ENCODE measurements at places on chromosomes 1 and 21.

- DNase-seq = no peak
Observed at GRCh38 chr1:230501242-230501641, 75.1 kb upstream of the PGBD5 start.

GRCh38 chr1:170168265-170168664, 22.5 kb downstream of the NTMT2 start:
- no peak for DNase-seq

- no peak for DNase-seq
Observed at GRCh38 chr1:211332830-211333229, 6.2 kb downstream of the TRAF5 start.

- no peak for DNase-seq
Observed at GRCh38 chr1:219858980-219859379, 69.4 kb downstream of the SLC30A10 start.

DNA sequence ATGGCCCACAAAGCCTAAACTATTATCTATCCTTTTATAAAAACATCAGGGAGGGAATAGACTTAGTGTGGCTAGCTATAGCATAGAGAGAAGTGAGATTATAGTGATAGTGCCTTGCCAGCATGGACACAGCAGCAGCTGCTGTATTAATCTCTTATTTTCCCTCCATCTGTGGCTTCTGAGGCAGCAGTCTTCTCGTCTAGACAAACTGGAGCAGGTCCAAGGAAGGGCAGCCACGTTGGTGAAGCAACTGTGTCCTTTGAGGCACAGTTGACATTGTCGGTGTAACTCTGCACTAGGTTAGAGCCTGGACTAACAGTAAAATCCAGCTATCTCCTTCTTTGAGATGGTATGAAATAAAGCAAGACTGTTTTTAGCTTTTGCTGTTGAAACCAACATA, 131.3 kb downstream of the CACHD1 start:
- DNase-seq = no peak

GRCh38 chr1:162861101-162861500, at the start of gene CCDC190:
CCDC190 (minus strand) TSS chr1:162861175; CDS start chr1:162859646, 1,529 bp downstream.
- no peak for DNase-seq

DNA sequence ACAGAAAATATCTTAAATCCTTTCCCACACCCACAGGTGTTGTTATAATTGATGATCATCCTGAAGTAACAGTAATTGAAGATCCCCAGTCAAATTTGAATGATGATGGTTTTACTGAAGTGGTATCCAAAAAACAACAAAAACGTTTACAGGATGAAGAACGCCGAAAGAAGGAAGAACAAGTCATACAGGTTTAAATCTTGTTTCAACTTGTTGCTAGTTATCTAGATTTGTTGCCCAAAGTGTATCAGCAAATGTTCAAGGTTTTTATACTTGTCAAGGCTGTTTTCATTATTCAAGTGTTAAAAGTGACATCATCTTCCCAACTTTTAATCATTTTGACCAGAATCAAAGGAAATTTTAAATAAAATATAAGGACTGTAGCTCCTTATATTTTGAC, 64.7 kb downstream of the PRRC2C start:
- DNase-seq = no peak

GRCh38 chr1:9729523-9729922, 78.0 kb downstream of the PIK3CD start:
- no peak for DNase-seq

DNA sequence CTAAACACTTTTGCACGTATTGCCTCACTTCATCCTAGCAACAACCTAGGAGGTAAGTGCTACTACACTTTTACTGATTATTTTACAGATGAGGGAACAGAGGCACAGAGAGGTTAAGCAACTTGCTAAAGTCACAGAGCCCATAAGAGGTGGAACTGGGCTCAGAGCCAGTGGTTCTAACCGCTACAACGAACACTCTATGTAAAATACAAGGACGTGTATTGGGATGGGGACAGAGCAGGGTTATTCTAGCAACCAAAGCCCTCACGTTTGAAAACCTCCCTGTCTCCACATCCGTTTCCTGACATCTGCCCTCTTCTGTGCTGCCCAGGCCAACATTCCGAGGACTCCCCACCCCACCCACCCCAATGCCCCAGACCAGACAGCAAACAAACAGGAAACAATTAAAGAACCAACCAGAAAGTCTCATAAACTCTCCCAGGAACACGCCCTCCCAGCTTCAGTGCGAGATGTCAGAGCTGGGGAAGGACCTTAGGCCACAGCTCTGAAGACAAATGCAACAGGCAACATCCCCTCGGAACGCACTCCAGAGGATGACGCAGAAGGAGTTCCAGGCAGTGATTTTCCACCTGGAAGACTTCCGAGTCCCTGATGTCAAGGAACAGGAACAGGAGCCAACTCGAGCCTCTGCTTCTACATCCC, 41.1 kb downstream of the GLIS1 start:
- DNase-seq = no peak

DNA sequence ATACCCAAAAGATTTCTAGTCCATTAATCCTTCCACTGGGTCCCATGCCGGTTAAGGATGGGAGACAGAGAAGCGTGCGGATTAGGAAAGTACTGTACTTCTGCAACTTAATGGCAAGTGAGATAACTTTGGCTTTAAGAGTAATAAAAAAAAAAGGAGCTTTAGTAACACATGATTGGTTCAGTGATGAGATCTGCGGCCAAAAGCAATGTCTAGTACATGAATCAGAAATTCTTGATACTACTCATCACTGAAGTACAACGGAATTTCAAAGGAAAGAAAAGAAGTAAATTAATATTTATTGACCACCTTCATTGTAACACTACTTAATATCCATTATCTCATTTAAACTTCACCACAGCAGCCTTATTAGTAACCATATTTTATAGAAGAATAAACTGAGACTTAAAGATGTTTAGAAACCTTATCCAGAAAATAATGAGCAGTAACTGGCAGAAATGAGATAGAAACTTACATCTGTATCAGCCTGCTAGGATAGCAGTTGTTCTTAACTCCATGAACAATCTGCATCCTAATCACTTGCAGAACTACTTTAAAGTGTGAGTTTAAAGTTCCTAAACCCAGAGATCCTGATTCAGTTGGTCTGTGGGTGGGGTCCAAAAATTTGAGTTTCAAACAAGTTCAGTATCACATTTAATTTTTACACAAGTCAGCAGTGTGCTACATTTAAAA, 14.1 kb upstream of the NUF2 start:
- DNase-seq = no peak

- no peak for DNase-seq
Observed at GRCh38 chr21:44875316-44875700, 1.8 kb upstream of the PTTG1IP start.
